Stimulated activated naive CD8-positive, alpha-beta T cell treated with anti-CD3 and anti-CD28 coated beads, Interleukin-15, Interleukin-2, amounts not matched to agents 100 U/mL and 50 U/mL, for 24 hours (primary cell): ENCODE measurements at places on chromosomes 1 and 21.

DNA sequence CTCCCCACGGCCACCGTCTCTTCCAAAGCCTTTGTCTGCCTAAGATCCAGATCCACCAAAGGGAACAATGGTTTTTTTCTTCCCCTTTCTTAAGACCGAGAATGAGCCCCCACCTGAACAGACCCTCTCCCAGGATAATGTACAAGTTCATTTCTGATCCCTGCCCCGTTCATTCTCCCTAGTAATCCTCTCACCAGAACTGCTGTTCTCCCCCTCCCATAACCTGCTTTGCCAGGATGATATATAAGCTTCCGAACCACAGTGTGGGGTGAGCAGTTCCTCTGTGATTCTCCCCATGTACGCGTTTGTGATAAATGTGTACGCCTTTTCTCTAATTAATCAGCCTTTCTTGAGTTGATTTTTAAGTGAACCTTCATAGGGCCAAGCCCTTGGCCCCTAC lies 4.9 kb downstream of the RD3 start:
- DNase-seq, result no peak

- DNase-seq, result no peak
These were observed 19.4 kb upstream of the MAGI3 start for GRCh38 chr1:113370868-113371267.

- no peak for DNase-seq
These were observed 17.4 kb downstream of the WDR4 start for GRCh38 chr21:42861848-42862400.

- no peak for DNase-seq
These were observed 113.4 kb downstream of the PTBP2 start for GRCh38 chr1:96834986-96835385.

DNA sequence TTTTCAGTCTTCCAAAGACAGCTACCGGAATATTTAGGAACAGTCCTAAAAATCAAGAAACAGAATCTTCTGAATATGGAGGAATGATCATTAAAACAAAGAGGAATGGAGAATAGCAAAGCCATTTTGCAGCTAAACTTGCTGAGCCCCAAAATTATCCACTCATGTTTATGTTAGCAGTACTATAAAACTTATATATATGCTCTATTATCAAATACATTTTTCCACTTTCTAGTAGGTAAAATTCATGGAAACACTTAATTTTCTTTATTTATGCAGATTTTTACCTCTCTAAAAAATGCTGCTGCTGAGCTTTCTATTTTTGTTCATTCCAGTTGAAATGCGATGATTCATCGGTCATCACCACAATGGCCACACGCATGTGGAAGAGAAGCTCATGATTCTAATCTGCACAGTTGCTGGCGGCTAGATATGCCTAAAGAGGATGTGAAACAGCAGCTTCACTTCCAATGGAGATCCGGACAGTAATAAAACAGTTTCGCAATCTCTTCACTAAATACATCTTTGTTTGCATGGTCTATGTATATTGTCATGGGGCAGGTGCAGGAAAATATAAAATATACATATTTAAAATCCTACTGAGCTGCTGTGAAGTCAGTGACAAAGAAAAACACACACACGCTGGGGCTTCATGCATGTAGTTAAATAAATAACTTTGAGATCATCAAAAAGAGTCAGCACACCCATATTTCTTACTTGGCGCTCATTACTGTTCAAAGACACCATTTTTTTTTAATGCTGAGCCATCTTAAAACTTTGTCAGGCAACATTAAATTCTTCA lies 292.2 kb downstream of the SMYD3 start:
- no peak for DNase-seq

DNA sequence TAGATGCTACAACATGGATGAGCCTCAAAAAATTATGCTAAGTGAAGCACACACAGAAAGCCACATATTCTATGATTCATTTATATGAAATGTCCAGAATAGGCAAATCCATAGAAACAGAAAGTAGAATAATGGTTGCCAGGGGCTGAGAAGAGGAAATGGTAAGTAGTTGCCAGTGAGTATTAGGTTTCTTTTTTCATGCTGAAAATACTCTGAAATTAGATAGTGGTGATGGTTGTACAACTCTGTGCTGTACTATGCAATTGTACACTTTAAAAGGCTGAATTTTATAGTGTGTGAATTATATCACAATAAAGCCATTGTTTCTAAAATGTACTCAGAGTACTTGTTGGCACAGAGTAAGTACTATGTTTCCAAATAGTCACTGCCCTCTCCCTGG lies 15.5 kb upstream of the GFI1 start:
- no peak for DNase-seq

DNA sequence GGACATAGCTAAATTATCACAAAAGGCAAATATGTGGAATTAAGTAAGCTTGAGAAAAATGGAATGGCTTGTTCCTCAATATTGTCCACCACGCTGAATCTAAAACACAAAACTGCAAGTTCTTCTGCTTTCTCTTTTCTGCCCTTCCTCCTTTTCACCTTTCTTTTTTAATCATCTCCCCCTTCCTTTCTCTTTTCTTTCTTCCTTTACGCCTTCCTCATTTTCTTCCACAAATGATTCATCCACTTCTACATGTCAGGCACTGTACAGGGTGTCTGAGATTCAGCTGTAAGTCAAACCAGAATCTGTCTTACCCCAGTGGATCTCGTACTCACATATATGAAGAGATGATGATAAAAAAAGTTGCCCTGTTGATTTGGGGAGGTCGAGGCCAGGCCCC lies 1182.5 kb downstream of the MRPL39 start:
- no peak for DNase-seq

DNA sequence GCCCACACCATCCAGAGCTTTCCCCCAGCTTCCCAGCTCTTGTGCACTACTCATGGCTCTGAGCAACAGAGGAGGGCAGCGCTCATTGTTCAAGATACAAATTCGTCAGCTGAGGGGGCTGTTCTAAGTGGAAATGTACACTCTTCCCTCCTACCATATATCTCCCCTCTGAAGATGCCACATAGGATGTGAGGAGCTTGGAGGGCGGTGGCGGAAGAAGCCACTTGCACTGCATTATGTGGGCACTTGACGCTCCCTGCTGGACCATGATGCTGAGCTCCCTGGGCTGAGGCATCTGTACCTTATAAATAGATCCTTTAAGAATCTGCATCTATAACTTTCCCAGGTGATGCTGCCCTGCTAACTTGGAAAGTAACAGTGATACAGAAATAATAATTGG lies 477.6 kb upstream of the DEPDC1 start:
- no peak for DNase-seq

GRCh38 chr1:186757851-186758250 lies 70.9 kb upstream of the PLA2G4A start:
- DNase-seq, result no peak

GRCh38 chr1:41689558-41689981 lies 205.1 kb upstream of the EDN2 start:
- no peak for DNase-seq

DNA sequence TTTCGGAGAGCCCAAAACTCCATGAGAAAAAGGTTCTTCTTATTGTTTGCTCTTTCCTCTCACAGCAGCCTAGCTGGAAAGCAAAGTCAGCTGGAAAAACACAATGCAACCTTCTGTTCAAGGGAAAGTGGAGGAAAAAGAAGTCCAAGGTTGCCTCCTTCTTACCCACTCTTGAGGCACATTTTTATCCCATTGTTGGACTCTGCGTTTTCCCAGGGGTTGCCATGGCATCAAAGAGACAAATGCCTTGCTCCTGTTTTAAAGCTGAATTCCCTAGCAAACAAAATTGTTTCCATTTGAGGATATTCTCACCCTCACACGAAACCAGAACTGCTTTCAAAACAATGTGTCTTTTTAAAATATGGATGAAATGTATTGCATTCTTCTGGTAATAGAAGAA lies 45.1 kb upstream of the PALMD start:
- DNase-seq, result no peak

DNA sequence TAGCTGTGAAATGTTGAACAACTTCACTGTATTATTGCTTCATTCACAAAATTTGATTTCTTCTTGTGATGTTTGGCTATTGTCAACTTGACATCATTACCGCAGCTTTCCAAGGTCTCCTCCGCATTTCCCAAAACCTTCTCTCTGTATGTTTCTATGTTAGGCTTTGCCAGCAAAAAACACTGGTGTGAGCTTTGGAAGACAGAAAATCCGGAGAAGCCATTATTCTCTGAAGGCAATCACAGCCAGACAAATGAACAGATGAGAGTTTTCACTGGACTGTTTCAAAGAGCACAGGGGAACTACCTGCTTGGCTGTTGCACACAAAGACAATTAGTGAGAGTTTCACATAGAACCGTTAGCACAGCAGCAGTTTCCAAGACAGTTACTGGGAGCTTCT lies 609.6 kb downstream of the BRINP3 start:
- DNase-seq, result no peak

GRCh38 chr1:45079533-45079932 lies 67.5 kb downstream of the UROD start:
- no peak for DNase-seq

DNA sequence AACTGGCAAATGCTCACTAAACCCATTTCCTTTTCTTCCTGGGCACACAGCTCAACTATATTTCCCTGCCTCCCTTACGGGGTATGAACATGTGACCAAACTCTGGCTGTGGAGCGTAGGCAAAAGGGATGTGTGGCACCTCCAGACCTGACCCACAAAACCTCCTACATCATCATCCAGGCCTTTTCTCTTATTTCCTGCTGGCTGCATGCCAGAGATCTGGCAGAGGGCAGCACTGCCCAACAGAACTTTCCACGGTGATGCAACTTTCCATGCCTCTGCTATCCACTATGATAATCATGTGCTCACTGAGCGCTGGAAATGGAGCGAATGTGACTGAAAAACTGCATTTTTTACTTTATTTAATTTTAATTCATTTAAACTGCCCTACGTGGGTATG lies 99.6 kb upstream of the CACNA1E start:
- no peak for DNase-seq

DNA sequence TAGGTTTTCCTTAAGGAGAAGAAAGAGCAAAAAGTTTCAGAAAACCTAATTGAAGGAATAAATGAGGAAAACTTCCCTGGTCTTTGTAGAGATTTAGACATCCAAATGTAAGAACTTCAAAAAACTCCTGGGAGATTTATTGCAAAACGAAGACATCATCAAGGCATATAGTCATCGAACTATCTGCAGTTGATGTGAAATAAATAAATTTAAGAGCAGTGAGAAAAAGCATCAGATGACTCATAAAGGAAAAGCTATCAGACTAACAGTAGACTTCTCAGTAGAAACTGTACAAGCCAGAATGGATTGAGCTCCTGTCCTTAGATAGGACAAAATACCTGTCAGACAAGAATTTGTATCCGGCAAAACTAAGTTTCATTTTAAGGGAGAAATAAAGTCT lies 569.4 kb upstream of the ADAMTS5 start:
- DNase-seq, result no peak

- DNase-seq, result no peak
These were observed 261.4 kb upstream of the C1orf174 start for GRCh38 chr1:4161366-4162006.

- DNase-seq, result peak; percentile 28
These were observed 188.5 kb downstream of the TGFBR3 start for GRCh38 chr1:91697416-91697815.

DNA sequence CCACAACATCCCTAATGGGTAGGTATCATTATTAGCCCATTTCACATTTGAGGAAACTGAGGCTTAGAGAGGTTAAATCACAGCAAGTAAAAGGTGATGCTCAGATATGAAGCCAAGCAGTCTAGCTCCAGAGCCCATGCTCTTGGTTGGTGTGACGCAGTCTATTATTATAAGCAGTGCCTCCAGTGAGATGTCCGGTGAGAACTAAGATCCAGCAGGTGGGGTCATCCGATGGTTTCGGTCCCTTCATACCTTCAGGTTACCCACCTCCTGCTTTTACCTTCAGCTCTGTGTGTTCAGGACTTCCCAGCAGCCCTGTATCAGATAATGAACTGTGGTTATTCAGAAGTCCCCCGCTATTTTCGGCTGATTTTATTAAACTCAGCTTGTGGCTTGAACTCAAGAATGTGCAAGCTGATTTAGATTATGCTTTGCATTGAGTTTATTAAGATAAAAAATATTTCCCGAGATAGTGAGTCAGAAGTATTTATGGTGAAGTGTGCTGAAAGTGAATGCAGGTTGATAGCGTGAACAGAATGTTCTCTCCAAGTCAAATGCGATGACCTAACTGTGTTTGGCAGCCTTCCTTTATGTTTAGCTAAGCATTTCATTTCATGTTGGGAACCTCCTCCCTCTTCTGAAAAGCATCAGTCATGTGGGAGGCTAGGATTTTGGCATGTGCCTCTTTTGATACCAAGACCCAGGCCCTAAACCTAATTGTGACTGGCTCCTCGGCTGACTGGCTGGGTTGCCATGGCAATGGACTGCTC lies 160.9 kb upstream of the UBE2U start:
- no peak for DNase-seq

DNA sequence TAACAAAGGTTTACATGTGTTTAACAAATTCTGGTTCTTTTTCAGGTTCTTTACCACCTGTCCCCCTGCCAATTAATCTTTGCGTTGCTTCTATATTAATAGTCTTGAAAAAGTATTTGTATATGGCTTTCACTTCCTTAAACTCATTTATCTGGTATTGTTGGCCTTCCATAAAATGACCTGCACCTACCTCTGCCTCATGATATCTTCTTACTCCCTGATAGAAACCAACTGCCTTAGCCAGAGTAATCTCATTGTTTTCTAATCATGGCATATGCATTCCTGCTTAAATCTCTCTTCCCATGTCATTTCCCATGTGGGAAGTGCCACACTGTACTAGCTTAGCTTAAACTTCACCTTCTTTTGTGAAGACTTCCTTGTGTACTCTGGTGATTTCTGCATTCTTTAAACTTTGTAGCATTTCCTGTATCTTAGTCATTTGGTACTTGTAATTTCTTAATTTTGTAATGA lies 8.7 kb downstream of the SMG7 start:
- no peak for DNase-seq

- DNase-seq, result peak; percentile 42
These were observed 1.1 kb downstream of the LUZP1 start for GRCh38 chr1:23167353-23168078.

DNA sequence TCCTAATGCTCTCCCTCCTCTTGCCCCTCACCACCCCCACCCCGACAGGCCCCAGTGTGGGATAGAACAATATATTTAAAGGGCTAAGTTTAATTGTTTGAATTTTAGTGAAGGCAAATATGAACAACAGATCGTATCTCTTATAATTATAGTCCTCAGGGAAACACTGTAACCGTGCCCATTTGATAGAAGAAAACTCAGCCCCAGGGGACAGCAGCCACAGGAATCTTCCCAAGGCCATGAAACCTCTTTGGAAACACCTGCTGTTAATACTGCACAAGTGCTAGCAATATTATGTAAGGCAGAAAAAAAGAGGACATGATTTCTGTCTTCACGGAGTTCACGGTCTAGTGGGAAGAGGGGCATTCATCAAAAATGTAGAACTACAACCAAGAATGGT lies 142.2 kb downstream of the URB2 start:
- DNase-seq, result no peak

GRCh38 chr1:246350745-246351144 lies 156.3 kb downstream of the SMYD3 start:
- no peak for DNase-seq

DNA sequence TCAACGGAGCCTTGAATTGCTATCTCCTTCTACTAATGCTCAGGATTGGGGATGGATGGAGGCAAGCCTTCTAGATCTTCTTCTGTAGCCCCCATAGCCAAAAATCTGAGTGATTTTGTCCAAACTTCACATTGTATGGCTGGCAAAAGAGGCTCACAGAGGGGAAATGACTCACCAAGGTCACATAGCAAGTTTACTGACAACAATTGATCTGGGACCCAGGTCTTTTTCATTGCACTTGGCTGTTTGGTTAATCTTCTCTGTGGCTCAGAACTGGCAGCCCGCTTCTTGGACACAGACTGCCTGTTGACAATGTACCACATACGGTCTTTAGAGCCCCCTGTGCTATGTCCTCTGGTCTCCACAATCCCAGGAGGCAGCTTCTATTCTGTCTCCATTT lies 3.0 kb upstream of the LACTBL1 start:
- DNase-seq, result no peak

GRCh38 chr1:111733992-111734341 lies 5.2 kb downstream of the INKA2 start:
- no peak for DNase-seq
